ENCODE measurements at places on chromosomes 3 and 15.

DNA sequence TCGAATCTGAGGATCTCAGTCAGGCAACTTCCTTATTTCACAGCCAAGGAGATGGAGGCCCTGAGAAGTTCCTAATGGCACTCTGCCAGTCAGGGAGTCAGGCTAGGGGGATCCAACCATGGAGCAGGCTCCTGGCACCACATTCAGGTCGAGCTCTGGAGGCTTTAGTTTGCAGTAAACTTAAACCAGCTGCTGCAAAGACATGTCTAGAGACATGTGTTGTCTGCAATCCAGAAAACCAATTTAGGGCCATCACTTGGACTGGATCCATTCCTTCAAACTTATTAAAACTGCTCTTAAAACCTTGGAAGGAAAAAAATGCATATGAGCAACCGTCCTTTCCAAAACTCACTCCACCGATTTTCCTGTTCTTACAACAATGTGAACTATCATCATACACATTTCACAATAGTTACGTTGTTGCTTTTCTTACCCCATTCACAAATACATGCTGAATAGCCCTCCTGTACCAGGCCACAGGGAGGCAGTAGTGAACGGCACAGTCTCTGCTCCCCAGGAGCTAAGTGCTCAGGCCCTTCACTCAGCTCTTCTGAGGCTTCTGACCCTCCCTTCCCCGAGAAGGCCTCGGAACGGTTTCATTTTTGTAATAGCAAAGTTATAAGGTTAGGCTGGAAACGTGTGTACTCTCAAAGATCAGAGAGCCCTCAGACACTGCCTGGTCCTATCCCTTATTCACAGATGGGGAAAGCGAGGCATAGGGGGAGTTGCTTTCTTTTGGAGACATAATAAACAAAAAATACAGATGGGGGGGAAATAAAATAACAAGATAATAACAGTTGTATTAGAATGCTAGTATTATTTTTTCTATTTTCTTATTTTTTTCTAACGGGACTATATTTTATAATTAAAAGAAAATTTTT is 20.1 kb downstream of the RFT1 start:
- peaks cover 9% of the 10 kb centered on the region for H3K36me3 ChIP-seq
- DNase-seq: no peak
- H3K4me3 ChIP-seq: no peak overlapping the region
- peak overlapping the region; percentile 73 for H3K27ac ChIP-seq

- H3K4me3 ChIP-seq: no peak overlapping the region
- no peaks in the 10 kb centered on the region for H3K4me1 ChIP-seq
- no peaks in the 10 kb centered on the region for H3K27me3 ChIP-seq
Measured at GRCh38 chr3:2984831-2985220, 125.3 kb downstream of the IL5RA start.

DNA sequence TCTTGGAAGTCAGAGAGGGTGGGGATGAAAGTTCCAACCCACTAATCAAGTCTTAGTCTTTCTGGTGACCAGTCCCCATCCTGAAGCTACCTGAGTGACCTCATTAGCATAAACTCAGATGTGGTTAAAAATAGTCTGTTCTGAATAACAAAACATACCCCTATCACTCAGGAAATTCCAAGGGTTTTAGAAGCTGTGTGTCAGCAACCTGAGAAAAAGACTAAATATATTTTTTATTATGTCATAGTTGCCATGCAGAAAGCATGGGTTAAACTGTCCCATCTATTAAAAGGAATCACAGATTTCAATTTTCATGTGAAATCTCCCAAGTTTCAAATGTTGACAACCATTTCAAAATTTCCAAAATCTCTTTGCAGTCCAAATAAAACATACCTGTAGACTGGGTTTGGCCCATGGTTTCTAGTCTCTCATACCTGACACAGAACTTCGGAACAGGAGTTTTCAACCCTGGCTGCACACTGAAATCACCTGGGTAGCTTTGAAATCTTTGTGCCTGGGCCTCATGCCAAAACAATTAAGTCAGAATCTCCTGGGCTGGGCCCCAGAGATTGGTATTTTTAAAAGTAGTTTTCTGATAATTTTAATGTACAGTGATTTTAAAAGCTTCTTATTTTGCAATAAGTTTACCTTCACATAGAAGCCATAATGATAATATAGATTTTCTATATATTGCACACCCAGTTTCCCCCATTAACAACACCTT is 476.3 kb downstream of the RBMS3 start:
- H3K4me3 ChIP-seq: no peak overlapping the region
- H3K27ac ChIP-seq: peak overlapping the region; percentile 40
- no peak for DNase-seq
- H3K4me1 ChIP-seq: peaks cover 26% of the 10 kb centered on the region
- H3K36me3 ChIP-seq: no peaks in the 10 kb centered on the region

- no peak for DNase-seq
- no peaks in the 10 kb centered on the region for H3K36me3 ChIP-seq
- no peak overlapping the region for H3K27ac ChIP-seq
- no peaks in the 10 kb centered on the region for H3K27me3 ChIP-seq
- no peaks in the 10 kb centered on the region for H3K4me1 ChIP-seq
Measured at GRCh38 chr3:77320514-77320913, 280.6 kb downstream of the ROBO2 start.

DNA sequence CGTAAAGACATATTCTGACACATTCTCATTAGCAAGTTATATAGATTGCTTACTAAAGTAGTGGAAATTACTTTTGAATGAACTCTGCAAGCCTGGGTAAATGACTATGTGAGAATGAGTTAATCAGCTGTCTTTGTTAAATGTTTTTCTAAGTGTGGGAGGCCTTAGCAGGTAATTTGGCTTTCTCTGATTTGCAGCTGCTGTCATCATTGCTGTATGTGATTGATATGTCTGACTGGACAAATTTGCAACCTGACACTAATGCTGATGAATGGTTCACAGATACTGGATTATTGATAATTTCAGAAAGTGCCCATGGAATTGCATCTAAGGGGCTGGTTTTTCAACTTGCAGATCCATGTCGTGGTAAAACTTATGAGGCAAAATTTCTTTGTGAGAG is 372.2 kb upstream of the SGO1 start:
- DNase-seq: no peak
- H3K27ac ChIP-seq: no peak overlapping the region
- peaks cover 4% of the 10 kb centered on the region for H3K4me1 ChIP-seq
- no peaks in the 10 kb centered on the region for H3K36me3 ChIP-seq
- no peak overlapping the region for H3K4me3 ChIP-seq
